ENCODE measurements at places on chromosomes 11 and 22.

GRCh38 chr11:1126935-1127663 lies 30.7 kb upstream of the MUC5AC start:
- no peak for DNase-seq

DNA sequence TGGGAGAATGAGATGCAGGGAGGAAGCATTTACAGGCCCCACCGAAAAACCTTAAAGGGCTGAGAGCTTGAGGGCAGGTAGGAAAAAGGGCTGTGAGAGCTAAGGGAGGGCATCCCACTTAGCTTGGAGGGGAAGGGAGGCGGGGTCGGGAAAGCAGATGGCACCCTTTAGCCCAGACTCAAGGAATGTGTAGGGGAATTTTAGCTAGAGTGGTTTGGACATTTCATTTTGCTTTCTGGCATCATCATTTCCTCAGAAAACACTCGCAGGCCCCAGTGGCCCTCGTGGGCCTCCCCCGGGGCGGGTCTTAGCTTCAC lies 846 bp upstream of the STIM1 start:
- DNase-seq, result no peak

DNA sequence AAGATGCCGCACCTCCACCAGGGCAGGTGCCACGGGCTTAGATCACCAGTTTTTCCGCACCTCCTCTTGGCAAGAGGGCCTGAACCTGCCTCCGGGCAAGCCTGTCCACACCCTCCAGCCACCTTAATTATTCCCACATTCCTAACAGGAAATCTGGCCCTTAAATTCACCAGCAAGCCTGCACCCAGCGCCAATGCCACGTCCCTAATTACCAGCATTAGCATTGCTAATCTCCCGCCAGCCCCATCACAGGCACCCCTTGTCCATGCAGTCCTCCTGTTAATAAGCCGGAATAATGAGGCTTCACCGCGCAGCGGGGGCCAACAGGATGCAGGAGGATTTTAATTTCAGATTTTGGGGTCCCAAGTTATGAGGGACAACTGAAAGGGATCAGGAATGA lies 69.7 kb downstream of the PHF21B start:
- no peak for DNase-seq

GRCh38 chr11:28268925-28269324 lies 160.7 kb downstream of the METTL15 start:
- no peak for DNase-seq

DNA sequence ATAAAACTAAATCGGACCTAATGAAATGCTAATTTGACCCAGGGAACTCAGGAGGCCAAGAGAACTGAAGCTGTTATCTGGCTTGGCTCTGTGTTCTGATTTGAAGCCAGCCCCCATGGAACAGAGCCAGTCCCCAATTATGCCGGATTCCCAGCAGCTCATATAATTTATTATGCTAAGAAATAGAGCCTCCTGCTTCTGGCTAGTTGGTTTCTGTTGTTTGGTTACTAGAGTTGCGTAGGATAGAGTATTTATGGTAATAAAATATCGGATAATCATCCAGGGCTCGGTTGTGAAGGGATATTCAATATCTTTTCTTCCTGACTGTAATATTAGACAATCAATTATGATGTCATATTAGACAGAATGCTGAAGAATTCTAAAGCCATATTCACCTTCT lies 120.4 kb upstream of the TTC12 start:
- peak; percentile 58 for DNase-seq

DNA sequence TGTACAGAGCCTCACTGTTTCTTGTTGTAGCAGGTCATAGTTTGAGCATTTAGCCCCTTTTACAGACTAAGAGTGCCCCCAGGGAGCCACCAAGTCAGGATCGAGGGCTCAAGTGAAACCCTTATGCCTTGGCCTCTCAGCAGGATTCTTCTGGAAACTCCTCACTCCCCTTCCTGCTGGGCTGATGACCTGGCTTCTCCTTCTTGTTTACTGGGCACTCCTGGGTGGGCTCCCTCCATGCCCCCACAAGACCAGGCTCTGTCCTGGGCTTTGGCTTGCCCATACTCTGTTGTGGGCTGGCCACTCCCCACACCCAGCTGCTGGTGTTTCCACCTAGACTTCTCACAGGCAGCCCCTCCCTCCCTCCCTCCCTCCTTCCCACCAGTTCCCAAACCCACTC lies 69.6 kb downstream of the MED15 start:
- DNase-seq, result no peak

GRCh38 chr11:30879322-30880005 lies 293.3 kb upstream of the MPPED2 start:
- no peak for DNase-seq

- DNase-seq, result peak; percentile 15
Measured at GRCh38 chr11:32890843-32891656, 1.6 kb upstream of the QSER1 start.

GRCh38 chr11:1542267-1542666 lies 29.8 kb downstream of the DUSP8 start:
- DNase-seq, result no peak

DNA sequence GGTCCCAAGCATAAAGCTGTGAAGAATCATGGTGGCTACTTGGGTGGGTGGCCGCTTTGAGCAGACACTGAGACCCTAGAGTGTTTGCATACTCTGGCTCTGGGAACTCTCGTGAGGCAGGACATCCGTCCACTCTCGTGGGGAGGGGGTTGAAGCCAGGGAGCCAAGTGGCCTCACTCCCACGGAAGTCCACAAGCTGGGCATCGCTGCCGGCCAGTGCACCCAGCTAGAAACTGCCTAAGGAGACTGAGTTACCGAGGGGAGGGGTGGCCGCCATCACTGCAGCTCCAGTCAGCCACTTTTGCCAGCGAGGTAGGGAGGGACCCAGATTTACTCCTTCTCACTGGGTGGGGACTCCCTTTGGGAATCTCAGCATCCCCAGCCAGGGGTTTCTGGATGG lies 20.5 kb downstream of the MRGPRX2 start:
- no peak for DNase-seq

DNA sequence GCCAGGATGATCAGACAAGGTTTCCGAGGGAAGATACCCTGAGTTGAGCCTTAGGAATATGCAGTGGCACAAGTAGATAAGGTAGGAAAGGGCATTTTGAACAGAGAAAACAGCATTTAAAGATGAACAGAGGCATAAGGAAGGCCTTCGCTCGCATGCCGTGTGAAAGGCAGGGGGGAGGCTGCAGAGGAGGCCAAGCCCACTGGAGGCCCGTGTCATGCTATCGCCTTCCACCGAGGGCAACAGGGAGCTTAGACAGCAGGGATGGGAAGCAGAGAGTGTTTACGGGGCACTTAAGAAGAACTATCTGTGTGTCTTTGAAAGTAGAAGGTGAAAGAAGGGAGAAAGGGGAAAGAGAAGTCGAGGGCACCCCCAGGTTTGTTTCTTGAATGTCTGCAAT lies 148.3 kb downstream of the PKNOX2 start:
- DNase-seq, result no peak

DNA sequence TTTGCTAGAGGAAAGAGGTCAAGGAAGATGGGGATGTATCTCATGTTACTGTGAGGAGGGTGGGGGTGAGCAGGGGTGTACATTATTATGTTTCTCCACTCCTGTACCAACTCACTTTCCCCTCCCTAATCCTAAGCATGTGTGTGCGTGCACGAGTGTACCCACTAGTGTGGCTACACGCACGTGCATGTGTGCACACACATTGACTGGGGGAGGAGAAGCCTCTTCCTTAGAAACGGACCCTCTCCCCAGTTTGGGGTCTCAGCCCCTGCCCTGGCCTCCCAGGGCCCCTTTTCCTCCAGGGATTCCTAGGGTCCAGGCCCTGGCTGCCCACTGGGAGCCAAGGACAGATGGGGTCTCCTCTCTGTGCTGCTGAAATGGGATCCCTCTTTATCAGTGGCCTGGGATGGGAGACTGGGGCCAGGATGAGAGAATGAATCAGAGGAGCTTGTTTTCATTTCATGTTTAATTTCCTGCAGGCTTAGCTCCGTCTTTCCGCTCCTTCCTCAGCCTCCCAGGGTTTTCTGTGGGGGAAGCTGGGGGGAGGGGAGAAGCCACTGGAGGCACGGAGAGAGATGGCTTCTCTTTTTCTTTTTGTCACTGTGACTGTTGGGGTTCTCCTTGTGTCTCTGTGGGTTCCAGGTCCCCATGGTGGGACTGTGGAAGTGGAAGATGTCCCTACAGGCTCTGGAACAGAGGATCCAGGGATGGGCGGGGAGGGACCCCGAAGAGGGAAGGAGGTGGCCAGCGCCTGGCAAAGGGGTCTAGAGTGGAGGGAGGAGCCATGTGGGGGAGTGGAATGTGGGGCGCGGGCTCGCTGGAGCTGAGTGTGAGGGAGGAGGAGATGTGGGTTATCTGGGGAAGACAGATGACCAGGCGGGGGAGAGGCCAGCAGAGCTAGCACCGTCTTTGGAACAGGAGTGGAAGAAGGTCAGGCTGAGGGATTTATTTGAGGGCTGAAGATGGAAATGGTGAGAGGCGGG lies 40.3 kb downstream of the ALX4 start:
- no peak for DNase-seq

DNA sequence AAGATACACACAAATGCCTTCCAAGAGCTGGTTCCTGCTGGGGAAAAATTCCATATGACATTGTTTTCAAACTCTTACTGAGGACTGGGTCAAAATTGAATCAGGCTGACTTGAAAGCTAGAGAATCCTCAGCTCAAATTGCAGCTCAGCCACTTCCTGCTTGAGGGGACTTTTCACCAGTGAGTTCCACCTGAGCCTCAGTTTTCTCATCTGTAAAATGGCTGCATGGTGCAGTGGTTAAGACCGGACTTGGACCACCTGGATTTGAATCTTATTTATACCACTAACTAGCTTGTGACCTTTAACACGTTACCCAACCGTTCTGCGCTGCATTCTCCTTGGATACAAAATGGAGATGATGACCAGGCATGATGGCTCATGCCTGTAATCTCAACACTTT lies 69.9 kb upstream of the ASPHD2 start:
- DNase-seq, result no peak

DNA sequence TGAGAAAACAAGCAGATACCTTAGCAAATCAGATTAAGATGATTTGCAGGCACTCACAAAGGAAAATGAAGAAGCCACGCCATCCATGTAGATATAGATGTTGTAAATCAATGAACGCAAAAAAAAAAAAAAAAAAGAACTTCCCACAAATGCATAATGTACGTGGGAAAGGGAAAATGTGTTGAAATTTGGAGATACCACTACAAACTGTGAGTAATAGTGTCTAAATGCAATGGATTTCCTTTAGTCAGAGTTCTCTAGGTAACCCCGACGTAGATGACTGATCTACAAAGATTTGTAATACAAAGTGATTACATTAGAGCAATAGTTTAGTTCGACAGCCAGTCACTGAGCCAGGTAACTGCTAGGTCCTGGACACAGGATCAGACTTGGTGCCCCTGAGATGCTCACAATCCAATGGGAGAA lies 783 bp upstream of the ANKRD54 start:
- DNase-seq, result no peak

DNA sequence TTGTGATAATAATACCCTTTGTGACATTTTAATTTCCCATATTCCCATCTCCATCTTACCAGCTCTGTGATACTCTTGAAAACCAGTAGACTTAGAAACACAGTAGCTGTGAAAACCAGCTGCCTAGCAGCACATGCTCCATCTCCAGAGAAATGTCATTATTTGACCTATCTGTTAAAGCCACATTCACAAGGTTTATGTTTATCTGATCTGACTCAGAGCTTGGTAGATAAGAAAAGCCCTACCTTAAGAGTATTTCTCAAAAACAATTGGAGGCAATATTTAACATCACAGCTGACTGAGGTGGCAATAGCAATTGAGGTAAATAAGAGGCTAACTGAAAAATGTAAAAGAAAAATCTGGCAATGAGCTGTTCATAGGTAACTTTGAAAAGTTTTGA lies 8.1 kb upstream of the ANO3 start:
- DNase-seq, result no peak

DNA sequence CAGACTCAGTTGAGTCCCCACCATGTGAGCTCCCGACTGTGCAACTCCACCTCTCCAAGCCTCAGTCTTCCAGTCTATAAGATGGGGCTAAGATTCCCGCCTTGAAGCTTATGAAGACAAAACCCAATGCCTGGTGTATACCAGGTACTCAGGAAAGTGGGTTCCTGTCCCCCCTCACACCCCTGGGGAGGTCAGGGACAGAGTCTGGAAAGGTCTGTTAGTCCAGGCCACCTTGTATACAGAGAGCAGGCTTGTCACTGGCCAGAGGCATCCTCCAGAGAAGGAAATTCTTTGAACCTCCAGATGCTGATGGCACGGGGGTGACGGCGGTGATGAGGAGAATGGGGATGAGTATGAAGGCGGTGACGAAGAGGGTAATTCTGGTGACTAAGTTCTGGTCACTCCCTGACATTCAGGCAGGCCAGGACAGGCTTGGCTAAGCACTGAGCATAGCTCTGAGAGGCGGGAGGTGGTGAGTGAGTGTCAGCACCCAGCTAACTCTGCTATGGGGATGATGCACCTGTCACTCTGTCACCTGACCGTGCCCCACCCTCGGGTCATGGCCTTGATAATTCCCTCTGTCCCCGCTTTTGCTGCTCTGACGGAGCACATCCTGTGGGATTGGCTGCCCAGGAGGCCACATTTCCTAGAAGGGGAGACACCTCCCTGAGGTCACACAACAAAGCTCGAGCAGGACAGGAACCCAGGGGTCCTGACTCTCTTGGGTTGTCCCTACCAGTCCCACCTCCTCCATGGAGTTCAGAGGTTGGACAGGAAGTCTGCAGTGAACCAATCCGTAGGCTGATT lies 30.9 kb upstream of the CSNK1E start:
- DNase-seq, result no peak

DNA sequence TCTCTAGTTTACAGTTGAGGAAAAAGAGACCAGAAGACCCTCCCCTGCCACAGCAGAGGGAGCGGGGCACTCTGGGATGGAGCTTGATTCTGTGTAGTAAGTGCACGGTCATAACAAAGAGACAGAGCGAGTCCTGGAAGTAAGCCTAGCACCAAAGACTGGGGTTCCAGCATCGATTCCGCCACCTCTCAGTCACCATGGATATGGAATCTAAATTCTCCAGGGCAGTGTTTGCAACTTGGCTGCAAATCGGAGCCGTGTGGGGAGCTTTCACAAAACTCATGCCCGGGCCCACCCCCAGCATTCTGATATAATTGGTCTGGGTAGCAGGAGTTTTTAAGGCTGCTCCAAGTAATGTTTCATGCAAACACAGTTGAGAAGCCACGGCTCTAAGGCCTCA lies 129.5 kb upstream of the OPCML start:
- DNase-seq, result no peak

DNA sequence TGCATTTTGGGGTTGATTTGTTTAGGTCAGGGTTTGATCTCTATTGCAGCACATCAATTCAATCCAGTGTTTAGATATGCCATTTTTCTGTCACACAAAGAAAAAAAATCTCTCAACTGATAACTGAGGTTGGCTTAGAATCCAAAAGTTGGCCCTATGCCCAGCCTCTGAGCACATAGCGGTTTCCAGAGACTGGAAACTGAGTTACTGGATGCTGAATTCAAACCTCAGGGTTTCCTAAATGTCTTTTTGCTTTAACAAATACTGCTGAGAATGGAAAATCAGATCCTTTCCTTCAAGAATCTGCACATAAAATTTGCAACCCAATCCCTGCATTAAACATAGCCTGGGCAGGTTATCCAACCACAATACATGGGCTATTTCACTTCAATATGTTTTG lies 4.0 kb downstream of the P4HA3 start:
- DNase-seq, result peak; percentile 42
